ENCODE measurements at places on chromosomes 6 and 20. TPM values are rescaled to one million over a fixed set of nuclear protein-coding genes. Genes with fewer than 3 reads are reported as not detected.

The GPR63 gene
- total RNA-seq, result 1.7 TPM

The MAP3K7 gene
- 24.4 TPM for total RNA-seq

The EYS gene
- total RNA-seq, result not detected

The ZNF322 gene
- total RNA-seq, result 14.4 TPM

Data from activated CD8-positive, alpha-beta memory T cell treated with anti-CD3 and anti-CD28 coated beads for 36 hours (primary cell).